ENCODE measurements at places on chromosomes 1 and 21.

DNA sequence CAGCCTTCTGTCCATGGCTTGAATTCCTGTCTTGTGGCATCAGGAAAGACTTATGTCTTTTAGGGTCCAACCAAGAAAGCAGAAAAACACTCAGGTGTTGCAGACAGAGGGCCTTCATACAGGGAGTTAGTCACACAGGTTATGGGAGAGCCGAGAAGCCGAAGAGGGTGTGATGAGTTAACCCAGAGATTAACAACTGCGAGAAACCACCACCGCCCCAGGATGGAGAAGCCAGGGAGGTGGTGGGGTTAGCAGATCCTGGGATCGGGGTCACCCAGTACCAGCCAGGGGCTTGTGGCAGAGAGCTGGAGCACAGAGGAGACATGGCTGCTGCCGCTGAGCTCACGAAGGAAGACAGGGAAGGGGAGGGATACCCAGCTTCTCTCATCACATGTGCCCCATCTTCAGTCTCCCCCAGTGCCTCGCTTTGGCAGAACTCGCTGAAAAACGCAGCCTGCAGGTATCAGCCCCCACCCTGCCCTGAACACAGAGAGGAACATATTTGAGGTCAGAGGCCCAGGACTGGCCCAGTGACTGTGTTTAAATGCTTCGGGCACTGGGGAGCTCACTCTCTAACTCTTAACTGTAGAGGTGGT, 58.7 kb downstream of the RUNX3 start:
- DNase-seq: no peak

GRCh38 chr1:19445417-19446342, 39.7 kb downstream of the CAPZB start:
- peak; percentile 44 for DNase-seq

- no peak for DNase-seq
Observed at GRCh38 chr1:163357378-163357777, 35.6 kb downstream of the NUF2 start.

- no peak for DNase-seq
Observed at GRCh38 chr1:55916907-55917306, 662.5 kb downstream of the PLPP3 start.

DNA sequence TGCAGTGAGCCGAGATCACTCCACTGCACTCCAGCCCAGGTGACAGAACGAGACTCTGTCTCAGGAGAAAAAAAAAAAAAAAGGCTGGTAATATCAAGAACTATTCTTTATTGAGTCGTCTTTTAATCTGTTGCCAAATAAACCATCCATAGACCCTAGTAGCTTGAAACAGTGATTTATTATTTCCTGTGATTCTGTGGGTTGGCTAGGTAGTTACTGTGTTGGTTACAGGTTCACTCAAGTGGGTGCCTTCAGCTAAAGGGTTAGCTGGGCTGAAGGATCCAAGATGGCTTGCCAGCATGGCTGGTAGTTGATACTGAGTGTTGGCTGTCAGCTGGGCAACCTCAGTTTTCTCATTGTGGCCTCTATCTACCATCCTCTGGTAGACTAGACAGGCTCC, 9.2 kb downstream of the TLCD4 start:
- DNase-seq: no peak

GRCh38 chr21:44716984-44717383, 5.6 kb upstream of the TSPEAR start:
- no peak for DNase-seq

DNA sequence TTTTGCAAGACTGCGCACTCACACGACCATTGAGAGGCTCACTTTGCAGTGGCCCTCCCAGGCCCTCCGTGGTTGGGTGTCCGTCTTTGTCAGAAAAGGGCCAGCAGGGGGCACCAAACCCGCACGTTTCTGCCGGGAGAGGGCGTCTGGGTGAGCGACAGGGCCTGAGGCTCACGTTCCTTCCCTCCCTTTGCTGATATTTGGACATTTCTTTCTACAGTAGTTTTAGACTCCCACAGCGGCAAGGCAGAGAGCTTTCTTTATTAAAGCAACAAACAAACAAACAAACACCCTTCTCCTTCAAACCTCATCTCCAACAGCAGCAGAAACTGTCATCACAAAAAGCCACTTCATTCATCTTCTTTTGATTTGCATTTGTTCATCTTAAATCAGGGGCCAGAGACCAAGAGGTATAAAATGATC, 79.2 kb upstream of the WDR26 start:
- DNase-seq: peak; percentile 90

- DNase-seq: peak; percentile 87
Observed at GRCh38 chr1:205658943-205659581, 21.2 kb downstream of the SLC45A3 start.

- no peak for DNase-seq
Observed at GRCh38 chr1:221699577-221699976, 42.3 kb downstream of the DUSP10 start.

DNA sequence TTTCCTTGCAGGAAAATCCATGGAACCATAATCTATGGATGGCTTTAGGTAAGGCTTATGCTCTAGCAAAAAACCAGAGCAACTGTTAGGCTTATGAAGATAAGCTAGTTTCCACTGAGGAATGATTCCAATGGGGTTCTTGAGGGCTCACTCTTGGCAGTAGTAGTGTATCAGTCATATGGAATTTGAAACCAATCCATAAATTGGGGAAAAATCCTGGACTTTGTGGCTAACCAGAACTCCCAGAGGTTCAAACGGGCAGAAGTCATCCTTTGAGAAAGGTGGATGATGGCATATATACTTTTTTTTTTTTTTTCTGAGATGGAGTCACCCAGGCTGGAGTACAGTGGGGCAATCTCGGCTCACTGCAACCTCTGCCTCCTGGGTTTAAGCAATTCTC, 54.2 kb upstream of the ATF3 start:
- no peak for DNase-seq

GRCh38 chr1:40078512-40079333, 18.3 kb downstream of the PPT1 start:
- peak; percentile 47 for DNase-seq
